ENCODE measurements at places on chromosomes 11 and 22. TPM values are rescaled to one million over a fixed set of nuclear protein-coding genes. Genes with fewer than 3 reads are reported as not detected.

GRCh38 chr11:35836205-35836604 is 107.7 kb upstream of the LDLRAD3 start:
- no peak for DNase-seq

DNA sequence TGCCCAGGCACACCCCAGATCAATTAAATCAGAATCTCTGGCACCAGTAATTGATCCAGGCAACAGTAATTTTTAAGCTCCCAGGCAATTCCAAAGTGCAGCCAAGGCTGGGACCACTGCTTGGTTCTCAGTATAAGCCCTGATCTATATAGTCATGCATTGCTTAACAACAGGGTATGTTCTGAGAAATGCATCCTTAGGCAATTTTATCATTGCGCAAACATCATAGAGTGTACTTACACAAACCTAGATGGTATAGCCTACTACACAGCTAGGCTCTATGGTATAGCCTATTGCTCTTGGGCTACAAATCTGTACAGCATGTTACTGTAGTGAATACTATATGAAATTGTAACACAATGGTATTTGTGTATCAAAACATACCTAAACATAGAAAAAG is 651 bp upstream of the C11orf42 start:
- no peak for DNase-seq

- no peak for DNase-seq
These were observed 14.1 kb downstream of the TMPRSS13 start for GRCh38 chr11:117914991-117915618.

- no peak for DNase-seq
These were observed 141.2 kb downstream of the CEP164 start for GRCh38 chr11:117468888-117469287.

GRCh38 chr11:105357764-105358163 is 218.2 kb upstream of the CARD18 start:
- DNase-seq: no peak

The GSTT2 gene
- not detected for total RNA-seq

GRCh38 chr11:6546735-6547134 is 49.7 kb downstream of the DNHD1 start:
- DNase-seq: no peak

DNA sequence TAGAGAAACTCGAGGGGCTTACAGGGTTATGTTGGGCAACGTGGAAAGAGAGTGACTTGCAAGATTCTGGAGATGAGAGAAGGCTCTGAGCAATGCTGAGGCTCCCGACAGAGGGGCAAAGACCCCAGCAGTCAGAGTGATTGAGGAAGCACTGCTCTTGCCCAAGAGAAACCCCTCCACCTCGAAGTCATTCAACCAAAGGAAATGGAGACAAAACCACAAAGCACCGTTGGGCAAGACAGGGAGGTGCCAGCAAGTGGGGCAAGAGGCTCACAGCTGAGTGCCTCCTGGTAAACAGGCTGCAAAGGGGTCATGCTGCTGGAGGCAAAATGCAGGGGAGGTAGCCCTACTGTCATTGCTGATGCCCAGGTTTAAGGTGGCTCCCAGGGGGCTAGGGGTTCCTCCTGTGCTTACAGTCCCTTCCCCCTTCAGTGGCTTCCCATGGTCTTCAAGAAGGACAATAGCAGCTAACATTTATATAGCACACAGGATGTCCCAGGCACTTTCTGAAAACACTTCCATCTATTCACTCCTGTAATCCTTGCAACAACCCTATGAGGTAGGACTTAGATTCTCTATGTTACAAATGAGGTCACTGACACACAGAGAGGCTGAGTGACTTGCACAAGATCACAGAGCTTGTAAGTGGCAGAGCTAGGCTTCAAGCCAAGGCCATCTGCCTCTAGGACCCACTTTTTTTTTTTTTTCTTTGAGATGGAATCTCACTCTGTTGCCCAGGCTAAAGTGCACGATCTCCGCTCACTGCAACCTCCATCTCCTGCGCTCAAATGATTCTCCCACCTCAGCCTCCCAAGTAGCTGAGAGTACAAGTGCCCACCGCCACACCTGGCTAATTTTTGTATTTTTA is 18.1 kb upstream of the MYH9 start:
- DNase-seq: peak; percentile 33

The L3MBTL2 gene
- 56.6 TPM for total RNA-seq

The LRRC56 gene
- 2.2 TPM for total RNA-seq

DNA sequence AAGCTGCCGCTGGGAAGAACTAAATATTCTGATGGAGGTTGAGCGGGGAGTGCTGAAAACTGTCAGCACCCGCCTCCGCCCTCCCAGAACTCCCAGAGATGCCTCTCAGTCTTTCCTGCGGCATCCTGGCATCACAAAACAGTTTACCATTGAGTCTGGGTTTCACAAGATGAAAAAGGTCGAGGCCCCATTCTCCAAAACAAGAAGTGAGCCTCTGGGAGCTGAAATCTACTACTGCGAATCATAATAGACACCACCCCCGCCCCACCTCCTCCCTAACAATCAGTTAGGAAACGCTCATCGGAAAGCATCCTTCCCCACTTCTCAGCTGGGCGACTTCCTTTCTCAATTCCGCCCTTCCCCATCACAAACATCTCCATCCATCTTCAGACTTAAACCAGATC is 1.0 kb downstream of the SUN2 start:
- no peak for DNase-seq

The THY1 gene
- 0.83 TPM for total RNA-seq
